Left ventricle myocardium superior (tissue), 1 donor: ENCODE measurements at places on chromosomes 6 and 20. TPM values are rescaled to one million over a fixed set of nuclear protein-coding genes. Genes with fewer than 3 reads are reported as not detected.

- DNase-seq = no peak
Observed at GRCh38 chr6:161412795-161413194, 138.9 kb upstream of the AGPAT4 start.

DNA sequence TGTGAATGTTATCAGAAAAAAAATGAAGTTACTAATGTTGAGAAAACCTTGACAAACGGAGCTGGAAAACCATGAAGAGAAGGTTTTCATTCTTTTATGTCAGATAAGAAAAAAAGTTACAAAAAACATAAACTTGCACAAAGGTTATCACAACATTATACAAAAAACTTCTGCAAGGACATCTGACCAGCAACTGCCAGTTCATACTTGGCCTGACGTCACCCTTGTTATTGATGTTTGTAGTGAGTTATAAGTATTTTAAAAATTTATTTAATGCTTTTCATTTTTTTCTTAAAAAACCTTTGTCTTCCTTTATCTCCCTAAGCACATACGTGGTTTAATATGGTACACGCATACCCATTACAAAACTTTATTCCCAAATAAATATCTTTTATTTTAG is 16.3 kb downstream of the GSTA3 start:
- no peak for DNase-seq

The SYCP2L gene
- 1.1 TPM for total RNA-seq

The RAET1L gene
- not detected for total RNA-seq
